Stimulated activated CD4-positive, alpha-beta T cell treated with anti-CD3 and anti-CD28 coated beads, Interleukin-15, amount 100 ng/mL, for 1 hour (primary cell): ENCODE measurements at places on chromosomes 6 and 20.

DNA sequence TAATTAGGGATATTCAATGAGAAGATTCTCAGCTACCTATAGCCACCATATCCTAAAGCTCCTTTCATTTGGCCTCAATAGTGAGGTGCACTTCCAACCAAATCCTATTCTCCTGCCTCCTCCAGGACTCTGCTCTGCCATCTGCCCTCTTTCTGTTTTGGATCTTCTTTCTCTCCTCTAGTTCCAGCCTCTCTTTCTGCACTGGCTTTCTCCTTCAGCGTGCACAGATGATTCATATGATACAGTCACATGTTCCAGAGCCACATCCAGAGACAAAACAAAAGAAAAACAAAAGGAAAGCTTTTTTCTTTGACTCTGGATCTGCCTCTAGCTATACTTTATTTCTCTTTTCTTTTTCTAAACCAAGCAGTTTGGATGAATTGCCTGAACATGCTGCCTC, 531.9 kb upstream of the MAN1A1 start:
- no peak for DNase-seq

- no peak for DNase-seq
Measured at GRCh38 chr20:17533396-17533795, 2.2 kb upstream of the BFSP1 start.

GRCh38 chr6:111276736-111277135, 189.4 kb downstream of the SLC16A10 start:
- no peak for DNase-seq

DNA sequence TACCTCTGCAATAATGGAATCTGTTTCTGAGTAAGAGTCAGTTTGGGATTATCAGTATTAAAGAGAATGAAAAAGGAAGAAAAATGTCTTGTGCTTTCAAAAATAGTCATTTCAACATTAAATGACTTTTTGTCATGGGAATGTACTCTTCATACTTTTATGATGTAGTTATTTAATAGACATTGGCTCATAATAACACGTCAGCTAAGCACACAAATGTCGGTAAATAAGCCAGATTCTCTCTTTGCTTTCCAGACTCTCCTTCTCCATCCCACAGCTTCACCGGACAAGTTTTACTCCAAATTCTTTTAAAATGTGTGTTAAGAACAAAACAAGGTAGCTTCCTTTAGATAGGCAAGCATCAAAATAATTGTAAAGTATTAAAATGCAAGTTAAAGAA, 76.0 kb downstream of the C6orf52 start:
- DNase-seq: no peak

GRCh38 chr6:24064106-24064505, 61.9 kb upstream of the NRSN1 start:
- DNase-seq: no peak

- DNase-seq: no peak
Measured at GRCh38 chr6:19834858-19835257, 2.3 kb upstream of the ID4 start.

DNA sequence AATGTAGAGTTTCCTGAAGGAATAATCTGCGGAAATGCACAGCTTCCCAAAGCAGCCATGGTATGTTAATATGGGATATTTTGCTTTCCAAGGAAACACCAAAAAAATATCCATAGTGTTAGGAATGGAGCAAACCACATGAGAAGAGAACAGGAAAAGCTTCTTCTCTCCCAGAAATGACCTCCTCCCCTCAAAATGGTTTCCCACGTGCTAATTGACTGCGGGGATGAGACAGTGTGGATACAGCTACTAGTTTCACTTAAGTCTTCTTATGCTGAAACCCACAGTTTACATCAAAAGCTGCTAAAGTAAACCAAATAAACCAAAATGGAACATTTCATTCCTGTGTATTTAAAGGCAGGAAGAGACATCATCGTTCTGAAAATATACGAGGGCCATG, 69.4 kb downstream of the FYN start:
- no peak for DNase-seq

GRCh38 chr6:143286251-143286795, 164.2 kb downstream of the ADAT2 start:
- no peak for DNase-seq

DNA sequence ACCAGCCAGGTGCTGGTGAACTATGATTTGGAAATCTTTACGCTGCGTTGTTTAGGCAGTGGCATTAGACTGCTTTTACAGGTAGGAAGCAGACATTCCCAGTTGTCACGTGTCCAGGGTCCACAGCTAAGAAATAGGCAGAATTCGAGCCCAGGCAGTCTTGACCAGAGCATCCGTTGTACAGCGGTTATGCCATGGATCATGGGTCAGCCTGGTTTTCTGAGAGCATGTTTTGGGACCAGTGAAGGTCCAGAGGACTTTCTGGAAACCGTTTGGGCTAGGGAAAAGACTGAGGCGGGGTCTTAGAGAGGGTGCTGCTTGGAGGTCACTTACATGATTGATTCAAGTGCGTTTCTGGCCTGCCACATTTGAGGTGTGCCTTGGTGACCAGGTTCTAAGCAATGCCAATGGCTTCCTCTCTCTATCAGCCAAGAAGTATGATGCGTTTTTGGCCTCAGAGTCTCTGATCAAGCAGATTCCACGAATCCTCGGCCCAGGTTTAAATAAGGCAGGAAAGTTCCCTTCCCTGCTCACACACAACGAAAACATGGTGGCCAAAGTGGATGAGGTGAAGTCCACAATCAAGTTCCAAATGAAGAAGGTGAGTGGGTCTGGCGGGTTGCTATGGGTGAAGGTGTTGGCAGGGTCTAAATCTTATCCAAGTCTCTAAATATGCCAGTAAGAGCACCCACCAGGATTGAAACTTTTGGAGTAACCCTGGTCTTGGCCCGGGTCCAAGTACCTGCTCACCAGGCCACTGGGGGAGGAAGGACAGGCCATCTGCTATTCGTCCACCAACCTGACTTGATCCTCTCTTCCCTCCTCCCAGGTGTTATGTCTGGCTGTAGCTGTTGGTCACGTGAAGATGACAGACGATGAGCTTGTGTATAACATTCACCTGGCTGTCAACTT, 1.8 kb downstream of the RPL10A start:
- no peak for DNase-seq

- no peak for DNase-seq
Measured at GRCh38 chr6:111157412-111157811, 70.1 kb downstream of the SLC16A10 start.

DNA sequence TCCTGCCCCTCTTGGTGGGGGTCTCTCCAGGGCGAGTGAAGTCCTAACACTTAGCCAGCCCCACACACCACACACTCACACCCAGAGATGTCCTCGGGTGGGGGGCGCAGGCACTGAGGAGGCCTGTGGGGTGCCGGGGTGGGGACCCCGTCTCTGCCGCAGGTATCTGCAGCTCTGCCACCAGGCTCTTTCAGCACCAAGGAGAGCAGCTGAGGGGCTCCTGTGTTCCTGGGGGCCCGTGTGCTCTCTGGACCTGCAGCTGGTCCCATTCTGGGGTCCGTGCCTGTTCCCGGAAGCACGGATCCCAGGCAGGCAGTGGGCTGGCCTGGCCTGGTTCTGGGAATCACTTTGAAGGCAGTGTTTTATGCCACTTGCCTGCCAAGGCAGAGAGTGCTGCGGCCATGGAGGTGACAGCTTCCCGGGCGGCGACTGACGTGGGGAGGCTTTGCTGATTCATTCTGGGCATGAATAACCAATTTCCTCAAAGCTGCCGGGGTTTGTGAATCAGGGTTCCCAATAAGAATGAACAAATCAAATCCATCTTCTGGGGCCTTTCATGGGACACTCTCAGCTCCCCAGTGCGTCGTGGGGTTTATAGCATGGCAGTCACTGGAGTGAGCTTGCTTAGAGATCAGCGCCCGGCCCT, 54.4 kb upstream of the SLCO4A1 start:
- no peak for DNase-seq

GRCh38 chr20:50323209-50323608, 132.6 kb downstream of the CEBPB start:
- DNase-seq: no peak
